ENCODE measurements at places on chromosomes 1 and 21.

DNA sequence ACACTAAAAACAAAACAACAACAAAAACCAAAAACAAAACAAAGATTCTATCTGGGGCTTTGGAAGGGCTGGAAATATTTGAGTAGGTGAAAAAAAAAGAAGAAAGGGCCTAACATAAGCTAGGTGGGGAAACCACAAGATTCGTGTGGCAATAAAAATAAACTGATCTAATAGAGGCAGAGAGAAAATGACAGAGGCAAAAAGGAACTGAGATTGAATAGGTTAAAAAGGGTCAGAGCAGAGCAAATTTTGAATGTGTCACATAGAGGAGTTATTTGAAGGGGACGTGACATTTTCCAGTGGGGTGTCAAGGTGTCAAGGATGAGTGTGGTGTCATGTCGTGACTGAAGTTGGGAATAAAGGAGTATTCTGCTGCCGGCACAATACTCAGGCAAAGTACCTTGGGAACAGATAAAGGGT, 65.2 kb upstream of the RALGPS2 start:
- no peak for DNase-seq

GRCh38 chr1:102586022-102586421, 522.3 kb downstream of the COL11A1 start:
- DNase-seq = no peak

DNA sequence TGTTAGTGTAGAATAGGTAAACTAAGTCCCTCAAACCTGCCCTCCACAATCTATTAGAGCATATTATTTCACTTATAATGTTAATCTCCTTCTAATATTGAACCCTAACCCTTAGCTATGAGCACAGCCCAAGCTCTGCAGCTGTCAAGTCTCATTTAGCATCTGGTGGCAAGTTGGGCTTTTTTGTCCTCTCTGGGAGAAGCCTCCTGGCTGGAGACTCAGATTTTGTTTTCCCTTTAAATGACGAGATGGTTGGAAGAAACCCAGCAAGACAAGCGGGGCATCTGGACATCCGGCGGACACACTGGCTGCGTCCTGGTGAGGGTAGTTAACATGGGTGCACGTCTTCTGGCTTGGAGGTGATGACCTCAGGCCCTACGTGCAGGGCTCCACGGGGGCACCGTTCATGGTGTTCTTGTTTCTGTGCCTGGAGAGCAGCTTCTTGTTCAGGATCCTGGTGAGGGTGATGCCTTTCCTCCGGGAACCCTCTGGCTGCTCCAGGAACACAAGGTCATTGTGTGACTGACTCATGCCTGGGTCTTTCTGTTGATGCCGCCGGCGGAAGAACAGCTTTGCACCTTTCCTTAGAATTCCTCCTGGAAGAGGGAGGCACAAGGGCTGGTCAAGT, 9.7 kb upstream of the PRDM15 start:
- DNase-seq = no peak

- no peak for DNase-seq
These were observed 678.4 kb upstream of the ADAMTS5 start for GRCh38 chr21:27645285-27645684.

- no peak for DNase-seq
These were observed 15.0 kb upstream of the PWP2 start for GRCh38 chr21:44092211-44092610.

- DNase-seq = no peak
These were observed 218.3 kb upstream of the SGIP1 start for GRCh38 chr1:66315671-66316070.

DNA sequence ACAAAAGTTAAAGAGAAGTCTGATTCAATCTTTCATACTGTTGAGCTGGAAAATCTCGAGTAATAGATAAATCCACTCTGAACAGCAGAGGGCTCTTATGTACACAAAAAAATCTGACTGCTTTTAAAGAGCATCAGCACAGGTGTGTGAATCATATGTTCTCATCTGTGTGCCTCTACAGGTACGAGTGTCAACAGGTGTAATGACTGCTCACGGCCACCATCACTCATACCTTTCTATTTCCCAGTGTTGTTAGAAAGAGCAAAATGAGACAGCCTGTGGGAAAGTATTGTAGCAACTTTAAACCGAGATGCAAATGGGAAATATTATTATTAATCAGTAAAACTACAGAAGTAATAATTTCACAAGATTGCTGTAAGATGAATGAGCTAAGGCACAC, 49.0 kb upstream of the SCAF4 start:
- DNase-seq = no peak

All from activated CD4-positive, CD25-positive, alpha-beta regulatory T cell (primary cell).